Neuronal stem cell (in vitro differentiated cells): ENCODE measurements at places on chromosomes 6 and 20.

- no peak for DNase-seq
These were observed 105.8 kb upstream of the TRAF3IP2 start for GRCh38 chr6:111711476-111711875.

GRCh38 chr20:33995053-33995831 lies 1.5 kb downstream of the RALY start:
- DNase-seq = no peak

DNA sequence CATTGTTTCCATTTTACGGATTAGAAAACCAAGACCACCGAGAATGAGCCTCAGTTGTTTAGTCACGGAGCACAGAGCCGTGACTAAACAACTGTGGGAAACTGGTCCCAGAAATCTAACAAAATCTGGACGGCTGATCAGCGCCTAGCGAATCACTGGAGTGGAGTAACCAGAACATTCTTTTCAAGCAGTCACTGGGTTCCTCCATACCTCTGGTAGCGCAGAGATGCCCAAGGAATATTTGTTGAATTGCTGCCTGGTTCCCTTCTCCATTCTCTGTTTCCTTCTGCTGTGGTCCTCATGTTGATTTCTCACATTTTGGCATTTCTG lies 62.0 kb downstream of the GPX5 start:
- no peak for DNase-seq

DNA sequence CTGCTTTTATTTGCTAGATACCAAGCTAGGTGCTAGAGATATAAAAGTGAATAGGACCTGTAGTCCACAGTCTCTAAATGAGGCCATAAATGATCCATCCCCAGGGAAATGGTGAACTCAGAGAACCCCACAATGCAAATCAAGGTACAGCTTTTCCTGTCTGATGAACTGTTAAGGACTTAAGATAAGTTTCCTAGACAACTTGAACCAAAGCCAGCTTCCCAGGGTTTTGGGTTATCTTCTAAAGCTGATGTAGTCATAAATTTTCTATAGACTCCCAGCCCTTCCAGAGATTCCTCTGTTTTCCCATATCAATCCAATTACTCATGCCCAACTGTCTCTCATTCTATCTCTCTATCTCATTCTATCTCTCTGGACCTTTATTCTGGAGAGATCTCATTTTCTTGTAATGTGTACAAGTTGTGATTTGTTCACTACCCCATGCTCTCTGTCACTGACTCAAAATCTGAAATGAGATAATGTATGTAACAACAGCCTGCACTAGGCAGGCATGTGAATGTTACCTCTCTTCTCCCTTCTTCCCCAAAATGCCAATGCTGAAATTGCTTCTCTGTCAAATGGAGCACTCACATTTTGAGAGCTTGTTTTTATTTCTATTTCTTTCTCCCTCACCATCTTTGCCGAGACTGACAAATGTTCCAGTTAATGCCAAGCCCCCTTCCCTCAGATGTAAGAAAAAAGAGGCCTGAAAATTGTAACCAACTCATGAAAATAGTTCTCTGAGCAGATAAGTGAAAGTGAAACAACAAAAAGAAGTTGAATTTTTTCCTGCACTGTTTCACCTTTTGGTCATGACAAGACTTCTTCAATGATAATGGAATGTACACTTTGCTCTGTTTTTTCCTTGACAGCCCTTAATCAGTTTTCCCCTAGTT lies 279.9 kb downstream of the SLC35F1 start:
- DNase-seq = no peak

DNA sequence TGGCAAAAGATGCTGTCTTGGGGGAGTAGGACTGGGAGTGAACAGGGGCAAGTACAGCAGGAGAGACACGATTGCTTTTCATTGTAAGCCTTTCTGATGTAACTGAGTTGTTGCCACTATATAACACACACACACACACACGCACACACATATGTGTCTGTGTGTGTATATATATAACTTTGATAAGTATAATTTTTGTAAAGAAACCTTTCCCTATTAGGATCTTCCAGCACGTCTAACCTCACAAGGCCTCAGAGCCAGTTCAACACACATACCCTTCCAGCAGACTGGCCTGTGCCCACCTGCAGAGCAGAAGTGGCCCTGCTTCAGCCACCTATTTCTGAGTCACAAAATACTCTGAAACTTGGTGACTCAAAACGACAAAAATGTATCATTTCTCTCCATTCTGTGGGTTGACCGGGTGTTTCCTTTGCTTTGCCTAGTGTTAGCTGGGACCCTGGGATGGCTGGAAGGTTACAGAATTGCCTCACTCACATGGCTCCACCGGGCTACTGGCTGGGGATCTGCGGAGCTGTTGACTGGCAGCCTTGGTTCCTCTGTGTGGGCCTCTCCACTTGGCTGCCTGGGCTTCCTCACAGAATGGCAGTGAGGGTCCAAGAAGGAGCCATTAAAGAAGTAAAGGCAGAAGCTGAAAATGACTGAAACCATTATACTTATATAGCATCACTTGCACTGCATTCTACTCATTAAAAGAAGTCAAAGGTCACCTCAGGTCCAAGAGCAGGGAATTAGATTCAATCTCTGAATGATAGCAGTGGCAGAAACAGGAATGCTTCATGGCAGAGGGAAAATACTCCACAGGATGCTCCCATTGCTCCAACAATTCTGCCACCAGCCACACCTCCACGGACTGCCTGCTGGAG lies 126.4 kb downstream of the BANF2 start:
- no peak for DNase-seq

DNA sequence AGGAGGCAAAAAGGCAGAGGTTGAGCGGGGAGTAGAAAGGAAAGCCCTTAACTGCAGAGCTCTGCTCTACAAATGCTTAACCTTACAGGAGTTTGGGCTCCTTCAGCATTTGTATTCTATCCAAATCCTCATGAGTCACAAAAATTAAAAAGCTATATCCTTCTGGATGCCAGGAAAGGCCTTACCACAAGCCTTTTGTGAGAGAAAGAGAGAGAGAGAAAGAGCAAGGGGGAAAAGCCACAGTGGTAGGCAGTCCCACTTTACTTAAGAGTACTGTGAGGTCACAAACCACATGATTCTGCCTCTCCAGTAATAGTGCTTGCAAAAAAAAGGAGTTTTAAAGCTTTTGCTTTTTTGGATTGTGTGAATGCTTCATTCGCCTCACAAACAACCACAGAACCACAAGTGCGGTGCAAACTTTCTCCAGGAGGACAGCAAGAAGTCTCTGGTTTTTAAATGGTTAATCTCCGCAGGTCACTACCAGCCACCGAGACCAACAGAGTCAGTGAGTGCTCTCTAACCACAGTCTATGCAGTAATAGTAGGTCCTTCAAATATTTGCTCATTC lies at the start of gene RUNX2:
RUNX2 (plus strand) TSS at position 375 of the 567 bp plus-strand sequence. CDS start 397 bp downstream, outside the sequence.
- no peak for DNase-seq

DNA sequence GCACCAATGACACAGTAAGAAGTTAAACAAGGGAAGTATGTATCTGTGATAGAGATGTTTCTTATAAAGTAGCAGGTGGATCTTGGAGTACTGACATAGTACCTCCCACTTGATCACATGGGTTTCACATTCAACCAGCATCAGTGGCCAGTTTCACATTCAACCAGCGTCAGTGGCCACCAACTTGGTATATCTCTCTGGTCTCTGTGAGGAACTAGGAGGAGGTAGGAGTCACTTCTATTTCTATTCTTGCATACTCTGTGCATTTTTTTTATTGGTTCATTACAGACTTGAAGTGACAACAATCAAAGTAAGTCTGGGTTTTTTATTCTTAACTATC lies 200.3 kb upstream of the SIM1 start:
- DNase-seq = no peak

GRCh38 chr20:51042657-51043247 lies 19.8 kb upstream of the KCNG1 start:
- no peak for DNase-seq

- no peak for DNase-seq
These were observed 4.6 kb downstream of the EMILIN3 start for GRCh38 chr20:41361757-41362747.

DNA sequence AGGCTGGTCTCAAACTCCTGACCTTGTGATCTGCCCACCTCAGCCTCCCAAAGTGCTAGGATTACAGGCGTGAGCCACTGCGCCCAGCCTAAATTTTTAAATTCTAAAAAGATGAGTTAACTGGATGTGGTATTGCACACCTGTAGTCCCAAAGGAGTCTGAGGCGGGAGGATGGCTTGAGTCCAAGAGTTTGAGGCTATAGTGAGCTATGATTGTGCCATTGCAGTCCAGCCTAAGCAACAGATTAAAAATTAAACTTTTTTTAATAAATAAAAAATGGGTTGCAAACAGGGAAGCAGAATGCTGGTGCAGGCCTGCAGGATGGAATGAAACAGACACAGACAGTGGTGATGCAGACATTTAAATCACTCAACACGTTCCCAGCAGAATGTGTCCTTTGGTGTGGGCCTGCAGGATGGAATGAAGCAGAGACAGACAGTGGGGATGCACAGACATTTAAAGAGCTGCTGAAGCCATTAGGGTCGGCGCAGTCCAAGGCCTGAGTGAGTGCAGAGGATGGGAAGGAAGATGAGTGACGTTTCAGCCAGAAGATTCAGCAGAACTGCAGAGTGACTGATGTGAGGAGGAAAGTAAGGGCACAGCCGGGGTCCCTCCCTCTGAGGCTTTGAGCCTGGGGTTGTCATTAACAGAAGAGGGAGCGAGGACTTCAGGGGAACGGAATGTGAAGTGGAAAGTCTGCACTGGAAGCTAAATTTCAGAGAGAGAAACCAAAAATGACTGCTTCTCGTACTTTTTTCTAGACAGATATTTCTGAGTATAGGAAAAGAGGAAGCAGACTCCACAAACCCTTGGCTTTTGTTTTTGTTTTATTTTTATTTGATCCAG lies 117.5 kb downstream of the RIN2 start:
- DNase-seq = no peak

GRCh38 chr6:56742122-56742791 lies 99.6 kb upstream of the DST start:
- DNase-seq = no peak
